D341Med (cell line): ENCODE measurements at places on chromosomes 11 and 22.
A peak's percentile ranks its signal among the peaks of the same experiment; 100 is the strongest.

DNA sequence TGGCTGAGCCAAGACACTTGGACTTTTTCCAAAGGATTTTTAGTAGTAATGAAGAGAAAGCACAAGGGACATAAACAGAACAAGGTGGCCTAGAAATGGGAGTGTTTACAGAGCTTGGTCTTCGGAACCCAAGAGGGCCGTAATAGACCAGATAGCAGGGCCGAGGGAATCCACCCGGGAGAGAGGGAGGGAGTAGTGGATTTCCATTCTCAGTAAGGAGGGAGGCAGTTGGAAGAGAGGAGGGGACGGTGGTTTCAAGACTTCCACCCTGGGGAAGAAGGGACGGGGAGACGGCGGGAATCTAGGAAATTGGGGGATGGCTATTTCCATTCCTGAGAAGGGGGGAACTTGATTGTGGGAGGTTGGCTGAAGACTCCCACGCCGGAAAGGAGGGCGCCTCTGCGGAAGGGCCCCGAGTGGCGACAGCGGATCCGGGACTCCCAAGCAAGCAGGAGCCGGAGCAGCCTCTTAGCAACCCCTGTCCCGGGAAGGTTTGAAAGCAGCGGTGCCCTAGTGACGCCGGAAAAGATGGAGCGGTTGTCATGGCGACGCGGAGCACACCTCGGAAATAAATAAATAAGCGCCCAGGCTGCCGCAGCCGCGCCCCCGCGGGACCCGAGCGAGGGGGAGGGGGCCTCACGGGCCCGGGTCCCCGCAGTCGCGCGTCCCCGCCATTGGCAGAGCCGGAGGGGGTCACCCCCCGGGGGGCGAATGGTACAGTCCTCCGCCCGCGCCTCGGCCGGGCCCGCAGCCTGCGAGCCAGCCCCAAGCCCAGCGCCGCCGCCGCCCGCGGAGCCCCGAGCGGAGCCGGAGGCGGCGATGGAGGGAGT lies 31.6 kb downstream of the EIF3F start:
- peak; percentile 81 for DNase-seq

GRCh38 chr11:128749974-128750373 lies 56.1 kb downstream of the FLI1 start:
- no peak for DNase-seq

DNA sequence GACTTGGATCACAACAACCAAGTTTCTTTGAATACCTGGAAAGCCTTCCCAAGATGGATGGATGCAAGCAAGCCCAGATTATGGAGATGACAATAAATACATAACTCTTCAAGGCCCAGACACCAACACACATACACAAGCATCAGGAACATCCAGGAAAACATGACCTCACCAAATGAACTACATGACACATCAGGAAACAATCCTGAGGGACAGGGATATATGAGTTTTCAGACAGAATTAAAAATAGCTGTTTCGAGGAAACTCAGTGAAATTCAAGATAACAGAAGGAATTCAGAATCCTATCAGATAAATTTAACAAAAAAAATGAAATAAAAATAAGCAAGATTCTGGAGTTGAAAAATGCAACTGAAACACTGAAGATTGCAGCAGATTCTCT lies 659.4 kb downstream of the METTL15 start:
- DNase-seq = no peak

DNA sequence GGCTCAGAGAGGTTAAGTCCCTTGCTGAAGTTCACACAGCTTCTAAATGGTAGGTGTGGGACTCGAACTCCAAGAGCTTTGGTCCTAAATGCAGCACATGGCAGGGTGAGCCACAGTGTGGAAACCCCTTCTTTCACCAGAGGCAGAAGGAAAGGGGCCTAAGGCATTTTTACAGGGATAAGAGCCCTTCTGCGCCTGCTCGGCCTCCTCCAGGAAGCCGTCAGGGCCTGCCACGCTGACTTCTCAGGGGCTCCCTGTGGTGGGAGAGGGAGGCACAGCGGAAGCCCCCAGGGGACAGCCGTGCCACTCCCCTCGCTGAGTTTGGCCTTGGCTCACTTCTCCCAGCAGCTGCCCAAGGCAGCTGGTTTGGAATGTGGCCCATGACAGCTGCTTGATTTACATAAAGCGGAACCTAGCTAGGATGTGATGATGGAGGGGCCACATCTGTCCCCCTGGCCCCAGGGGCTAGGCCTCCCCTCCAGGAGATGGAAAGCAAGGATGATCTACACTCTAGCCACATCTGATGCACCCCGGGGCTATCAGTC lies 35.4 kb downstream of the CD82 start:
- no peak for DNase-seq

- no peak for DNase-seq
These were observed at the start of gene TEX54 for GRCh38 chr11:62832336-62833234. TSS of gene TEX54 (minus strand) at chr11:62832841.

- DNase-seq = no peak
These were observed 6.2 kb downstream of the KDM4F start for GRCh38 chr11:95055283-95055897.

DNA sequence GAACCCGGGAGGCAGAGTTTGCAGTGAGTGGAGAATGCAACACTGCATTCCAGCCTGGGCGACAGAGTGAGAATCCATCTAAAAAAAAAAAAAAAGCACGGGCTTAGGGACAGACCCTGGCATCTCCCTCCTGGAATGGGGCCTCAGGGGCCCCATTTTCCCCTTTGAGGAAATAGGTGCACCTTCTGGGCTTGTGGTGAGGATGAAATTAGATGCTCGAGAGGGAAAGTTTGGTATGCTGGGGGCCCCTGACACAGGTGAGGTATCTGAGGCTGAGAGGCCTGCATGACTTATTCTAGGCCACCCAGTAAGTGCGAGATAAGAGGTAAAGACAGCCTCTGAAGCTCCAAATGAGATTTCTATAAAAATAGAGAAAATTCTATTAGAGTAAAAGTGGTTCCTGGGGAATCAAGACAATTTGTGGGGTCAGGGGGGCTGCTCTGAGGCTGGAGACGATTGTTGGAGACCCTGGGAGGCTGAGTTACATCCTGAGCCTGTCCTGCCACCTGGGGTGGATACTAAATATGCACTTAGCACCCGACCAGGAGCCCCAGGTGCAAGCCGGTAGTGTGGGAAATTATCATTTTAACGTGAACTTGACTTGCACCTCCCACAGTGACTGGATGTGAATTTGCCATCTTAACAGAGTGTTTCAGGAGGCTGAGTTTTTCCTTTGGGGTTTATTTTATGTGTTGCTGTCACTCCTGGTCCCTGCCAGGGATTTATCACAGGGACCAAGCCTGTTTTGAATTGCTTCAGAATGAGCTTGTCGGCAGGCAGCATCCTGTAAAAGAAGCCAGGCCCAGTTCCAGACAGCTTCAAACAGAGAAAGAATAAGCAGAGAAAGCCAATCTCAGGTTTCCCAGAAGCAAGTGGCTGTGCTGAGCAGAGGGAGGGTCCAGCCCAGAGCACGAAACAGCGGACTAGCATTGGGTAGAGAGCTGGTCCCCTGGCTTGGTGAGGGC lies 48.4 kb upstream of the TSKU start:
- no peak for DNase-seq
